ENCODE measurements at places on chromosomes 11 and 22.

DNA sequence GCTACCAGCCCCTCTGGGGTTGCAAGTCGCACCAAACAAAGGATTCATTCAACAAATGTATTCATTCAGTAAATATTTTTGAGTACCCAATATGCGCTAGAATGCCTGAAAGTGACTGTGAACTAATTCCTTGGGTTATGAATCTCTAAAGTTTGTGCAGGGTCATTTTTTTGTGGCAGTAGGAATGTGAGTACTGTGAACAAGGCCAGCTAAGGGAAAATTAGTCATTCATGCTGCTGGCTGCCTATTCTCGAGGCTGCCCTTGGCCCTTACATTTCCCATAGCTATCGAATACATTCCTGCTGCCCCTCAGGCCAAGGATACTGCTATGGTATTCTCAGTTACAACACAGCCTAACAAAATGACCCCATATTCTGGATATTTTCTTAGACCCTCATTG, 141.6 kb downstream of the TRPC6 start:
- DNase-seq: no peak

- no peak for DNase-seq
Measured at GRCh38 chr22:23245799-23246136, 65.5 kb downstream of the BCR start.

DNA sequence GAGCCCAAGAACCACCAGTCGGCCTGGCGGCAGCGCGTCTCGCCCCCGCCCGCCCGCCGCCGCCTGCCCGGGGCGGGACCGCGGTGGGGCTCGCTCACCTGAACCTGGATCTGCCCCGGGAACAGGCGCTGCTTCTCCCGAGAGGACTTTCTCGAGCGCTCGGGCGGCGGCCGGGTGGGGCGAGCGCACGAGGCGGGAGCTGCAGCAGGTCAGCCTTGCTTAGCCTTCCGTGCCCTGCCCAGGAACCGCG, 133 bp downstream of the MYH9 start:
- DNase-seq: no peak

GRCh38 chr11:133821776-133822175, 23.5 kb downstream of the SPATA19 start:
- DNase-seq: peak; percentile 10

- DNase-seq: peak; percentile 11
Measured at GRCh38 chr11:71566081-71566620, 788 bp downstream of the KRTAP5-10 start.

DNA sequence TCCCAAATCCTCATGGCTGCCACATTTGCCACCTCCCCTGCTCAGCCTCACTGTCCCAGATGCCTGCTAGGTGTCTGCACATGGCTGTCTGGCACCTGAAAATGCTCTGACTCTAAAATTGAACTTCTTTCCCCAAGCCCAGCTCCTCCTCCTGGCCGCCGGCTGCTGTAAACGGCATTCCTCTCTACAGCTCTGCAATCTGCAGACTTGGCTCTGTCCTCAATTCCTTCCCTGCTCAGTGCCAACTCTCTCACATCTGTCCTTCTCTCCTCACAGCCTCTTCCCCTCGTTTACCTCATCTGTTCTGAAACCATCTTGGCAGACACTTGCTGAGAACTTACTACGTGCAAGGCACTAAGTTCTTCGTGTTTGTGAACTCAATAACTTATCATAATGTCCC, 169.4 kb upstream of the SYT13 start:
- DNase-seq: no peak

- no peak for DNase-seq
Measured at GRCh38 chr11:45748801-45749200, 56.1 kb upstream of the SLC35C1 start.

- no peak for DNase-seq
Measured at GRCh38 chr22:26267856-26268255, 98.6 kb downstream of the SEZ6L start.

DNA sequence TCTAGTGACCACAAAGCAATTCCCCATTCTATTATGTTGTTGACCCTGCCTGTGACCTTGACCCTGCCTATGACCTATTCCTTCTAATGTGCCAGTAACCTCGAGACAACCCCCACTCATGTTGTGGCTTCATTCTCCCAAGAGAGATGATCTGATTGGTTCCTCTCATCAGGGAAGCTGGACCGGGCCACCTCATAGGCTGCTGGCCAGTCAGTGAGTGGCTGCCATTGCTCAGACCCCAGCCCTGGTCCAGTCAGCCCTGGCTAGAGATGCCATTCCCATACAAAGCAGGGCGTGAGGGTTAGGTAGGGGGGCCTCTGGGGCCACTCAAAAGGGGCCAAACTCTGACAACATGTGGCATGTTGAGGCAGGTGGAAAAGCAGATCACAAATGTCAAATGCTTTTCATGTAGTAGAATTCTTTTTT, 11.9 kb downstream of the SLC29A2 start:
- no peak for DNase-seq

GRCh38 chr11:12285106-12285505, 92.3 kb upstream of the PARVA start:
- no peak for DNase-seq

DNA sequence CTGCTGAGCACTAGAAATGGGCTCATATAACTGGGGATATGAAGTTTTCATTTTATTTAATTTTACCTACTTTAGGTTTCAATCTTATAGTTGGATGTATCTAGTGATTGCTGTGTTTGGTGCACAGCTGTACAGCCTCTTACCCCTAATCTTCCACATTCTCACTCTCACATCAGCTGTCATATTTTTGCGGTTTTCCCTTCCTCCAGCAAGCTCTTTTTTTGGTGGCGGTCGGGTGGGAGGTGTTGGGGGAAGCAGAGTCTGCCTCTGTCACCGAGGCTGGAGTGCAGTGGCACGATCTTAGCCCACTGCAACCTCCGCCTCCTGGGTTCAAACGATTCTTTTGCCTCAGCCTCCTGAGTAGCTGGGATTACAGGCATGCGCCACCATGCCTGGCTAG, 445.1 kb upstream of the ISX start:
- no peak for DNase-seq

DNA sequence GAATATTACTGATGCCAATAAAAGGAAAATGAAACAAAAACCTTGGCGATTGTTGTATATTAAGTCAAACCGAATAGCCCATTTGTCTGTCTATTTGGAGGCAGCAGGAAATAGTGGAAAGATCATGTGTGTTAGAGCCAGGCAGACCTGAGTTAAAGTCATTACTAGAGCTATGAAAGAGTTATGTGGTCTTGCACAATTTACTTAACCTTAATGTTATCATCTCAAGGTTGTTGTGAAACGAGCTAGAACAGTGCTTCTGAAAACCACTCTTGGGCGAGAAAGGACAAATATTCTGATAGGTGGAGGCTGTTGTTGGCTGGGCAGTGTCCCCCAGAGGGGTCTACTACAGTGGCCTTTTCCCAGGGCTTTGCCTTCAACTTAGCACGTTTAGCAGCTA, 60.0 kb upstream of the NUP160 start:
- DNase-seq: no peak

- DNase-seq: no peak
Measured at GRCh38 chr11:8426076-8426475, 162.4 kb upstream of the LMO1 start.

- peak; percentile 77 for DNase-seq
Measured at GRCh38 chr11:45918331-45918941, 759 bp upstream of the PEX16 start.

GRCh38 chr11:79902493-79902892, 461.7 kb upstream of the TENM4 start:
- no peak for DNase-seq

- no peak for DNase-seq
Measured at GRCh38 chr22:47328550-47329243, 566.2 kb downstream of the TBC1D22A start.

- peak; percentile 5 for DNase-seq
Measured at GRCh38 chr11:13278609-13279486, 1.3 kb downstream of the BMAL1 start.

GRCh38 chr22:50309601-50309991, 2.1 kb upstream of the PLXNB2 start:
- no peak for DNase-seq

DNA sequence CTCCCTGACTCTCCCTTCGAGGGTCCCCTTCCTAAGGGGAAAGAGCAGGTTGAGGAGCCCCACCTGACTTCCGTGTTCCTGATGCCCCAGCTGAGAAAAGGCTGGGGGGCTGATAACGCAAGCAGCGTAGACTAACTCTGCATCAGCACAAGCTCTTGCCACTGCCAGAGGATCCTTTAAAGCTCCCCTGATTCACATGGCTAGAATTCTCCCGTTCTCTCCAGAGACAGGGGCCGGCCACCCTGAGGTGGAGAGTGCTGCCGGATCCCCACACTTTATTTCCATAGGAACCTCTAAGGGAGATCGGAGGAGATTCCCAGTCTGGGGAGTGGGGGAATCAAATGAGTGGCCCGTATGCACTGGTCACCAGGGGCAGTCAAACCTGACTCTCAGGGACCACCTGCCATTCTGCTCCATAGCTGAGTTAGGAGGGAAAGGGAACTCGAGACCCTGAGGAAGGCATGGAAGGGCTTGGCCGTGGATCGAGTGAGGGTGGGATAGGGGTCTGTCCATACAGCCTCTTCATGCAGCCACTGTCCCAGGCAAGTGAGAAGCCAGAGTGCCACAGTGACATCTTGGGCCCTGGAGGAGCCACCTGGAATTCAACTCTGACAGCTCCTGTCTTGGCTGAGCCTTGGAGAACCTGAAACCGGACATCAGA, 1.4 kb upstream of the VSIG10L2 start:
- DNase-seq: no peak

- DNase-seq: no peak
Measured at GRCh38 chr11:32511926-32512325, 71.7 kb upstream of the EIF3M start.

- no peak for DNase-seq
Measured at GRCh38 chr11:82969811-82970210, 68.3 kb downstream of the DDIAS start.

- no peak for DNase-seq
Measured at GRCh38 chr11:132904607-132905006, 627.7 kb downstream of the OPCML start.

GRCh38 chr22:39622881-39623367, 52.4 kb downstream of the CACNA1I start:
- DNase-seq: no peak

DNA sequence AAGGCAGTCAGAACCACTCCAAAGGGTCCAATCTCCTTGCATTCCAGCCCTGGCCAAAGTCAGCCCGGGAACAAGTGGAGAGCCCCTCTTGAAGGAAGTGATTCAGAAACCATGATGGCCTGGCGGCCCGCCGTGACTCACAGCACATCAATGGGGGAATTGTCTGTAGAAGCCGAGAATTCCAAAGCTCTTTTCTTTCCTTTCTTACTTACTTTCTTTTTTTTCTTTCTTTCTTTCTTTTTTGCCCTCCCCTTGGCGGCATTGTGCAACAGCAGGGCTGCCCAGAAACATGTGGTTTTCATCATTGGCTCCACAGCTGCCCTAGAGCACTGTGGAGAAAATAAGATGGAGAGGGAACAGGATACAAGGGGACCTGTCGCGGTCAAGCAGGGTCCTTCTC, 140.2 kb upstream of the TIMP3 start:
- no peak for DNase-seq

GRCh38 chr22:25643232-25644000, 78.9 kb downstream of the GRK3 start:
- no peak for DNase-seq

DNA sequence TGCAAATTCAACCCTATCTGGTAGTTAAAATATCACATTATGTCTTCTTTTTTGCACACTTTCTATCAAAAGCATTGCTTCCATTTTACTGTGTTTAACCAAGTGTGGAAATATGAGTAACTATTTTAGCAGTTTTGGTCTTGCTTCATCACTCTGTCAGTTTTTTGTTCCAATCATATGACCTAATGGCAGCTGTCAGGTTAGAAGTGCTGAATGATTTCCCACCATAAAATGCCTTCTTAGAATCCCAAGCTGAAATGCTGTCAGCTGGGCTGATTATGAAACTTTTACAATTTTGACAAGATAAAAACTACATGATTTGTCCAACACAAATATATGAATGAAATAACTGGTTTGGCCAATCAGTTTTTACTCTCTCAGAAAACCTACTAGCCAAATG, 1654.6 kb upstream of the RAG2 start:
- no peak for DNase-seq

DNA sequence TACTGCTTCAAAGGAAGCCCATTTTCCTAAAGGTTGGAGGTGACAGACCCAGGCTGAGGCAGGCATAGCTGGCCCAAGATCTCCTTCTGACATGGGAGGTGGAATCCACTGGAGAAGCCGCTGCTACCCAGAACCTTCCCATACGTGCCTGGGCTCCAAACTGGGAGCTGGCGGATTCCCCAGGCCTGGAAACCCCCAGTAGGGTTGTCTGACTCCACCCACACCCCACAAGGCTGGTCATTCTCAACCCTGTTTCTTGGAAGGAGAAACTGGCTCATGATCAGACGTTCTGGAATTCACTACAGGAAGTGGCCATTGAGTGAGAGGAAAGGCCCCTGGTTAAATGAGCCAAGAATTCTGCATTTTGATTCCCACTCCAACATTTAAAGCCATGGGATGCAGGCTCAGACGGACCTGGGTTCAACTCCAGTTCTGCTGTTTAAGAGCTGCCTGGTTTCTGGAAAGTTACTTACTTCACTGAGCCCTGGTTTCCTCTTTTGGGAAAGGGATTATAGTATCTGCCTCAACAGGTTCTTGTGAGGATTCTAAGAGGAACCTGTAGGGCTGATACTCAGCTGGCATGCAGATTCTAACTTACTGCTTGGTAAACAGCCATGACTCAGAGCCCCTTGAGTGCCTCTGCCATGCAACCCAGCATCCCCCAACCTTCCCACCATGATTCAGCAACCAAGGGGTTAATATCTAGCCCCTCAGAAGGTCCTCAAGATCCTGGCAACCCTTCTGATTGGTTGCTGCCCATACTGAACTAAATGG, 19.4 kb upstream of the TSKU start:
- DNase-seq: no peak

- DNase-seq: no peak
Measured at GRCh38 chr11:121754598-121754997, 301.8 kb upstream of the SORL1-AS1 start.

- peak; percentile 9 for DNase-seq
Measured at GRCh38 chr11:67592880-67593564, 9.4 kb downstream of the GSTP1 start.

- no peak for DNase-seq
Measured at GRCh38 chr11:65773784-65774411, 6.9 kb downstream of the AP5B1 start.

DNA sequence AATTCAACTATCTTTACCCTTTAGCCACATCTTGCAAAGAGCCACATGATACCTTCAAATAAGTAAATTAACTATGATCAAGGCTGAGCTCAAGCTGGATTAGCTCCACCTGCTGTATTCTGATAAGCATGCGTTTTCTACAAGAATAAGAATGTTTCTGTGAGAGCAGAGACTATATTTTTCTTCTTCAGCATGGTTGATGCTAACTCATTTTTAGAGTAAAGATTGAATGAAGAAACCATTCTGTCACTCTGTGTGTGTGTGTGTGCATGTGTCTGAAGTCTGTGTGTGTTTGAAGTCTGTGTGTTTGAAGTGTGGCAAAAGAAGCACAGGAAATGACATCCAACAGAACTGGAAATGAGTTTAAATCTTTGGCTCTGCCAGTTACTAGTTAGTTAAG, 12.0 kb upstream of the LAYN start:
- peak; percentile 24 for DNase-seq

- no peak for DNase-seq
Measured at GRCh38 chr22:23613193-23613972, 18.7 kb downstream of the DRICH1 start.

GRCh38 chr22:44780876-44781449, 28.6 kb downstream of the ARHGAP8 start:
- DNase-seq: no peak
